Neural progenitor cell (in vitro differentiated cells): ENCODE measurements at places on chromosomes 2 and 18. TPM values are rescaled to one million over a fixed set of nuclear protein-coding genes. Genes with fewer than 3 reads are reported as not detected.

- H3K4me1 ChIP-seq = peaks cover 12% of the 10 kb centered on the region
- no peak for DNase-seq
- H3K27ac ChIP-seq = no peak overlapping the region
Measured at GRCh38 chr2:207122651-207123334, 43.0 kb downstream of the KLF7 start.

The TOGARAM2 gene
- 0.04 and 0.62 TPM in 2 replicates for total RNA-seq

- no peak overlapping the region for H3K4me3 ChIP-seq
- no peak overlapping the region for H3K27ac ChIP-seq
- no peaks in the 10 kb centered on the region for H3K4me1 ChIP-seq
- H3K36me3 ChIP-seq = no peaks in the 10 kb centered on the region
- H3K27me3 ChIP-seq = no peaks in the 10 kb centered on the region
Measured at GRCh38 chr2:231246171-231246842, 47.9 kb downstream of the ARMC9 start.

The MERTK gene
- 4.6 and 6.1 TPM in 2 replicates for total RNA-seq

DNA sequence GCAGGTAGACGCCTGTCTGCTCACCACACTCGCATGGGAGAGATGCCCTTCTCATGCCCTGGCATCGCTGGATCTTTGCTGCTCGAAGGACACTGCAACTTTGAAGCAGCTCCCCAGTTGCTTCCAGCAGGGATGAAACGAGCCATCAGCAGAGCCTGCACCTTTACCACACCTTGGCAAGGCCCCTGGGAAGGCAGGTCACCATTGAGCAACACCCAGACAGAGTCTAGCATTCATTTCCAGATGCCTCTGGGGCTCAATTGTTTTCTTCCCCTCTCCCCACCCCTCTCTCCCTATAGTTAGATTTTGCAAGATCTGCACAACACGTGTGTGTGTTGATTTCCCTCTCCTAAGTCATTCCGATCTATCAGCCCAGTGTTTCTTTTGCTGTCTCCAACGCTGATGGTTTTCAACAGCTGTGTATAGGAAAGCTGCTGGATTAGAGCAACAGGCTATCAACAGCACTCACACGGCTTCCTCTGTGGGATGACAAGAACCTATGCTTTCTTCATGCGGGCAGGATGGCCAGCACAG lies 25.6 kb upstream of the INHBB start:
- no peak overlapping the region for H3K27ac ChIP-seq
- DNase-seq = no peak
- H3K36me3 ChIP-seq = no peaks in the 10 kb centered on the region
- no peaks in the 10 kb centered on the region for H3K4me1 ChIP-seq
- peaks cover 7% of the 10 kb centered on the region for H3K27me3 ChIP-seq

The RAMP1 gene
- not detected in 2 replicates for total RNA-seq

DNA sequence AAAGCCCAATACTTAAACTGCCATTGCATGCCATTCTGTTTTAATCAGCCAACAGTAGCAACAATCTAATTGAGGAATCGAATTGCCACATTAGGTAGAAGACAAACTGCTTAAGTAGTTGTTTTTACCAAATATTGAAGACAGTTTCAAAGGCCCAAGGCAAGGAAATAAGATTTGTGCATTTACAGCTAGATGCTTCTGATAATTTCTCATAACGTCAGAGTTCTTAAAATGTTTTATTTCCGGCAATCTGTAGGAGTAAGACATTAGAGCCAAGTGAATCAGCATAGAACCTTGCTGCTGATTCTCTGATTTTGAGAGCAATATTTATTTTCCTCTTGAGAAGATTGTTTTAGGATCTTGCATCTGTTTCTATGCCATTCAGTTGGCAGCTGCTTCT lies 174.3 kb downstream of the RBM43 start:
- no peak overlapping the region for H3K4me3 ChIP-seq
- H3K27me3 ChIP-seq = no peaks in the 10 kb centered on the region

The EMILIN1 gene
- total RNA-seq = 0.15 and 5.1 TPM in 2 replicates
